ENCODE measurements at places on chromosomes 7 and 10.

- DNase-seq = no peak
Measured at GRCh38 chr10:55146032-55146431, 345.0 kb upstream of the PCDH15 start.

- DNase-seq = no peak
Measured at GRCh38 chr10:23656735-23657134, 217.9 kb downstream of the OTUD1 start.

GRCh38 chr10:63421591-63421990 is 44.2 kb downstream of the JMJD1C start:
- DNase-seq = no peak

DNA sequence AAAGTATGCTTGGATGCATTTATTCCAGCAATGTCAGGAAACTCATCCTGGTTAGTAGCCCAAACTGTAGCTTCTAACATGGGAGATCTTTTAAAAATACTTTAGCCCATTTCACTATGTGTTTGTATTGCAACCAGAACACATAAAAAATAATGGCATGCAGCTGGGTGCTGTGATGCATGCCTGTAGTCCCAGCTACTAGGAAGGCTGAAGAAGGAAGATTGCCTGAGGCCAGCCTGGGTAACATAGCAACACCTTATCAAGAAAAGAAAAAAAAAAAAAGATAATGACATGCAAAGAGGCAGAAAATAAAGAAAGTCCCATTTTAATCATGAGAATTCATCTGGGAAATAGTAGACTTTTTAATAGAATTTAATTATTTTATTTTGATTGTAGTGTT is 517.0 kb upstream of the TEX47 start:
- no peak for DNase-seq

GRCh38 chr10:62727934-62728333 is 76.6 kb upstream of the ADO start:
- no peak for DNase-seq

DNA sequence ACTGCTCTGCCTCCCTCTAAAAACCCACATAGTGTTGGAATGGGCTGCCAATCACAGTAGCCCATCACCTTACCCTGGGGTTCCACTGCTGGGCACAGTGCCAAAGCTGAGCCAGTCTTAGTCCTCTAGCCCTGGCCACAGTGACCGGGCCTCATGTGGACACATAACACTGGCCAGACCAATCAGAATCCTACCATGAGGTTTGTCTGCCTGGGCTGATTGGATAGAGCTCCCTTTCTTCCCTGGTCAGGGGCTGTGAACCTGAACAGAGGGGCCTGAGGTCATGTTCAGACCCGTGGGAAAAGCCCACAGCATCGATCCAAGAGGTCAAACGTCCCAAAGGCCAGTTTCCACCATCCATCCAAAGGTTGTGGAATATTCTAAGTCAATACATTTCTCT is 6.1 kb downstream of the DLG5 start:
- DNase-seq = no peak

DNA sequence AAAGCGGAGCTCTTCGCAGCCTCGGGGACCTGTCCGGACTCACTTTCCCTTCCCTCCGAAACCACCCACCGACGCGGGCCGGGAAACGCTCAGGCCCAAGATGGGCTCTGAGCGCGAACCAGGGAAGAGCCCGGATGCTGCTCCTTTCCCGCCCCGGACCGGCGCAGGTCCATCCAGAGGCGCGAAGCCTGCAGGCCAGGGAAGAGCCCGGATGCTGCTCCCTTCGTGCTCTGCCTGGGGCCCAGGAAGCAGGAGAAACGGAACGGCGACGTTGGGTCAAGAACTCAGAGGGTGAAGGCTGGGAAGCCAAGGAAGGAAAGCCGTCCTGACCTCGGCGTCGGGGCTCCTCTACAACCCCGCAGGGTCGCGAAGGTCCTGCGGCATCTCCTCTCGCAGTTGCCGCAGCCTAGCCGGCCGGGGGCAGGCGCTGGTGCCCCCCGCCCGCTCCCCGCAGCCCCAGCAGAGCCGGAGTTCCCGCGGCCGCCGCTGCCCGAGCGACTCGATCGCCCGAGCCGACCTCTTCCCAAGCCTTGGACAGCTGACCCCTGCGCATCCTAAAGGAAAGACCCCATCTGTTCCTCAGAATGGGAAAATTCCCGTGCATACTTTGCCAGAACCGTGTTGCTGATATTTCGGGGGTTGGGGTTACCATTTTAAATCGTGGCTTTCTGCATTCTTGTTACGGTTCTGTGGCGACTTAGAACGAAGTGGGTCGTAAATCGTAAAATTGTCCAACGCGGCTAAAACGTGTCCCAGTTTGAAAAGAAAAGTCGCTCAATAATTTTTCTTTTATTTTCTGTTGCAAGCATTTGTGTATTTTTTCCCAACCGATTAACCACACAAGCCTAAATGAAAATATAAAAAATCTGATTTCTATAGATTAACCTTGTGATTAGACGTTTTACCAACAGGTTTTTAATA is 7.5 kb downstream of the HOXA1 start:
- no peak for DNase-seq

GRCh38 chr7:155352076-155352752 is 54.5 kb downstream of the INSIG1 start:
- DNase-seq = no peak

DNA sequence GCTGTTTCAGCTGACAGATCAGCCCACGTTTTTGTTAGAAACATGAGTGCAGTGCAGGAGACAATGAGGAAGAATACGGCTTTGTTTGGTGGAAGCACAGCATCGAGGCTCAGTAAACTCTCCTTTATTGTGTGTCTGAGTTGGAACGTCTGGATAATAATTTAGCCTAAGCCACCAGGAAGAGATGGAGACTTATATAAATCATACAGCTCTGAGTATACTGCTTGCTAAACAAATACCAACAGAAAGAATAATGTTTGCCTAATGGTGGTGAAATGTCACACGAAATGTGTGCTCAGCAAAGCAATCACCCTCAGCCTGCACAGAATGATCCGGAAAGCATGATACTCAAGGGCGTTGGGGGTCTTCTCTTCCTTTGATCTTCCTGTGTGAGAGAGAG is 664.1 kb upstream of the ADARB2 start:
- DNase-seq = no peak

GRCh38 chr7:82972135-82972534 is 190.5 kb downstream of the PCLO start:
- DNase-seq = no peak

DNA sequence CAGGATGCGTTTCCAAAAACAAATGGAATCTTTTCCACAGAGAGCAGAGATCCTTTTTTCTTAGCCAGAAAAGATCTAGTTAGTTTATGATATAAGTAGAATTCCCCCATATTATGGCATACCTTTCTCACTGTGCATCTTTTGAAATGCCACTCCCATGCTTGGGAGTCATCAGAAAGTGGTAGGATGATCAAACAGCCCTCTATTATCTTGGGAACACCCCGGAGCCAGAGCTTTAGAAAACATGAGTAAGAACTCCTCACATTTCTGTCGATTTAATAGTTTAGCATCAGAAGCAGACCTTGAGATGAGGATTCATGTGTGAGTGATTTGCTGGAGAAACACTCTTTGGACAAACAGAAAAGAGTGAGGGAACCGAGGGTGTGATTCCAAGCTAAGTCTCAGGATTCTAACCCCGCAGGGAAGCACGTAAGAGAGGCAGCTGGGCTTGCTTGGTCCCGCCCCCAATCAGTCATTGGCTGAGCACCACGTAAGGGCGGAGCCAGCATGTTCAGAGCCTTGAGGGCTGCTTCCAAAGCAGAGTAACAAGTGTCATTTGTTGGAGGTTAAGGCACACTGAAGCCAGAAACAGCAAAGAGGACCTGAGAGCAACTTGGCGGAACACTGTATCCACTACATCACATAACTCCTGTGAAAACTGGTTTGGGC is 43.7 kb upstream of the NXPH1 start:
- DNase-seq = peak; percentile 31

DNA sequence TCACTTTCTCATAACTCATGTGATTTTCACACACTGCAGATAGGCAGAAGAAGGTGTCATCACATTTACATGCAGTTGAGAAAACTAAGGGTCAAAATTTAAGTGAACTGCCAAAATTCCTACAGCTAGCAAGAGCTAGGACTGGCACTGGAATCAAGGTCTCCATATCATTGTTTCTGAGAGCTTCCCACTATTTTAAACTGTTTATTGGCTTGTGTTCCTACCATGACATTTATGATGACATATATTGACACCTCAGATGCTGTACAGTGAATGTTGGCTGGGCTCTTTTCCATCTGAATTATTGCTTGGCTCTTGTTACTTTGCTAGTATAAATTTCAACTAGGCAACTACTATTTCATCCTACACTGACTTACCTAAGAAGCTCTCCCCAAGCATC is 2.0 kb downstream of the THSD7A start:
- DNase-seq = no peak

- DNase-seq = no peak
Measured at GRCh38 chr7:128027485-128027980, 3.7 kb downstream of the LRRC4 start.

DNA sequence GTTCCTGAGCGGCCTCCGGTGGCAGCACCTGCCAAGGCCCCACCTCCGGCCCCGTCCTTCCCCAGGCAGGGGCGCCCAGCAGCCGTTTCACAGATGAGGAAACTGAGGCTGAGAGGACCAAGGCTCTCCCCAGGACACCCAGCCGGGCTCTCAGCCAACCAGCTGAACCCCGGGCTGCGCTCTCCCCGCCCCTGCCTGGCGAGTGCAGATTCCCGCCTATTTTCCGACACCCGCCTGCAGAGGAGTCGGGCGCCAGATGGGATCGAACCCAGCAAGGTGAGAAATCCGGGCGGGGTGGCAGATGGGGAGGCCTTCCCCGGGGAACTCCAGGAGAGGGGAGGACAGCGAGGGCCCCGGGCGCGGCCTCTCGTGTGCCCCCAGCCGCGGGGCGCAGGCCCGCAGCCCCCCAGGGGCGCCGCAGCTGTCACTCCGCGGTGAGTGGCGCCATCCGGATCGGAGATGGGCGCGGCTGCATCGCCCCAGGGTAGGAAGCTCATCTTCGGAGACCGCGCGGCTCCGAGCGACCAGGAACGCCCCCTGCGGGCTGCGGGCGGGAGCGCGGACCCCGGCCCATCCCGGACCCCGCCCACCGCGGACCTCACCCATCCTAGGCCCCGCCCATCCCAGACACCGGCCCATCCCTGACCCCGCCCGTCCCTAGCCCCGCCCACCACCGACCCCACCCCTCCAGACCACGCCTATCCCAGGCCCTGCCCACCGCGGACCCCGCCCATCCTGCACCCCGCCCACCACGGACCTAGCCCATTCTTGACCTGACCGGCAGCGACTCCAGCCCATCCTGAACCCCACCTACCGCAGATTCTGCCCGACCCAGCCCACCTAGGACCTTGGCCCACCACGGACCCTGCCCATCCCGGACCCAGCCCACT is 90.3 kb downstream of the MICALL2 start:
- DNase-seq = no peak

DNA sequence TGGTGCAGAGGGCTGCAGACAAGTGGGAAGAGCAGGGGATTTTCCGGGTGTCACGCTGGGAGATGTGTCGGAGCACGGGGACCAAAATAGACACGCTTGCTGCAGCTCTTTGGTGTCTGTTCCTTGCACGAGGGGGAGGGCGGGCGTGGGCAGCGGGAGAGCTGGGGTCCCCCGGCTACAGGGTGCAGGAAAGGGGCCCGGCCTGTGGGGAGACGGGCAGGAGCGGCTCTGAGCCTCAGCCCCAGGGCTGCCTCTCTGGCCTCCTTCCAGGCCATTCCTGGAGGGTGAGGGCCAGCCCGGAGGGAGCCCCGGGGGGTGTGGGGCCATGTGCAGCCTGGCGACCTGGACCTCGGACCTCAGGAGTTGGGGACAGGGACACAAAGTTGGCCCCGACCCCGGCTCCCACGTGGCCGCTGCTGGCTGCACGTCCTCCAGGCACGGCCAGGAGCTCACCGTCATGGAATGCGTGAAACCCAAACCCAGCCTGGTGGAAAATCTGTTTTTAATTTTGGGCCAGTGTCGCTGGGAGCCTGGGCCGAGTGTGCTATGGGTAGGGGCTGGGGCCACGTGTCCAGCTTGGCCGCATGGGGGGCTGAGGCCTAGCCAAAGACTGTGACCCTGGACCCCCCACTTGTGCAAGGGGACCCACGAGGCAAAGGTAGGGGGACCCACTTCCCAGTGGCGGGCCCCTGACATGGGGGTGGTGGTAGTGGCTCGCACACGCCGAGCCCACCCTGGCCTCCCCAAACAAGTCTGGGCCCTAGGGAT is 6.6 kb downstream of the TTYH3 start:
- peak; percentile 30 for DNase-seq

GRCh38 chr10:59852670-59853069 is 53.7 kb downstream of the CCDC6 start:
- no peak for DNase-seq

- no peak for DNase-seq
Measured at GRCh38 chr10:78731675-78732074, 337.1 kb upstream of the ZMIZ1 start.

DNA sequence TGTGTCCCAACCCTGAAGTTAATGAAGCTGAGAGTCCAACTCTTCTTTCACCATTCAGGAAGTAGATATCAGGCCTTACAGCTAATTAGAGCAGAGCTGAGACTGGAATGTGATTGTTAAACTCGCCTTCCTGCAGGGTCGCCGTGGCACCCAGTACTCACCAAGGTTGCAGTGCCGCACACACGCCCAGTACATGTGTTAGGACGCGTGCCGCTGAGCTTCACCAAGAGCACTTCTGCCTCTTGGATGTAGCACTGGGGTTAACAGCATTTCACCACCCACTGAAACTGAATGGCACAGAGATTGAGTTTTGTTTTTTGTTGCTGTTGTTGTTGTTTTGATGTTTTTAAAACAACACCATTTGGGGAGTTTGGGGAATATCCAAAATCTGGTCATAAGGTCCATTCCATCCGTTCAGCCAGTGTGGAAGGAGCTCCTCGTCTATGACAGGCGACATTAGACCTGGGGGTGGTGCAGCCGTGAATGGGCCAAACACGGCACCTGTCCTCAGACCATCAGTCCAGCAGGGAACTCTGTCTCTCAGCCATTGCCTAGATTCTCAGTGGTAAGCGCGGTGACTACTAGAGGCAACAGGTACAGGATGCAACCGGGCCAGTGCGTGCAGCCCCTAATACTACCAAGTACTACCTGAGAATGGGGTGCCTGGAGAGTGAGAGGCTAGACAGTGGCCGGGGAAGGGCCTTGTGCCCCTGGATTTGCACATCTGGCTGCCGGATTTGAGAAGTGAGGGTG is 21.9 kb downstream of the WIPI2 start:
- no peak for DNase-seq

DNA sequence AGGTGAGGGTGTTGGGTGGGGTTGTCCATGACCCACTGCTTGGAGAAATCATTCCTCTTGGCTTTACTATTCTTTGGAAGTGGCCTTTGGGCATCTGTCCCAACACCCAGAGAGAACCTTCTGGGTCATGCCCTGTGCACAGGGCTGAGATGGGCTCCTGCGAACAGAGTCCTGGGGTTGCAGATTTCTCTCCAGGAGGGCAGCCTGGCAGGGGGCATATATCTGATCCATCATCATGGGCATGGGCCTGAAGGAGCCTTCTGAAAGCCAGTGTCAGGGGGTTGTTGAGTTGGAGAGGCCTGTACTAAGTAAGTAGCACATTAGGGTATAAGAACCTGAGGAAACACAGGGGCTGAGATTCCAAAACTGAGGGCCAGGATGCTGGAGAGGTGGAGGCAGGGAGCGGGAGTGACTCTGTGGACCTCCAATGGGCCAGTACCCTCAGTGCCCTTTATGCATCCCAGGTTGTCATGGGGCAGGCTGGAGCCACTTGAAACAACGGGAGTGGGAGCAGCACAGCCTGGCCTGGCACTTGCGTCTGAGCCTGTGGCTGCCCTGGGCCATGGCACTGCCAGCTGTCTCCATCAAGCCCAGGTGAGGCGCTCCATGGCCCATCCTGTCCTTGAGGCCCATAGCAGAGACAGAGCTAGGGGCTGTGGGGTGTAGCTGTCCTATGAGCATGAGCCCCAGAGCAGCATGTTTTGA is 203.7 kb downstream of the GRID1 start:
- no peak for DNase-seq
